ENCODE measurements at places on chromosomes 6 and 20.

- DNase-seq = no peak
These were observed 139.4 kb downstream of the TAF4 start for GRCh38 chr20:61926253-61926613.

GRCh38 chr6:4460586-4461475 lies 315.4 kb upstream of the CDYL start:
- DNase-seq = peak; percentile 60

DNA sequence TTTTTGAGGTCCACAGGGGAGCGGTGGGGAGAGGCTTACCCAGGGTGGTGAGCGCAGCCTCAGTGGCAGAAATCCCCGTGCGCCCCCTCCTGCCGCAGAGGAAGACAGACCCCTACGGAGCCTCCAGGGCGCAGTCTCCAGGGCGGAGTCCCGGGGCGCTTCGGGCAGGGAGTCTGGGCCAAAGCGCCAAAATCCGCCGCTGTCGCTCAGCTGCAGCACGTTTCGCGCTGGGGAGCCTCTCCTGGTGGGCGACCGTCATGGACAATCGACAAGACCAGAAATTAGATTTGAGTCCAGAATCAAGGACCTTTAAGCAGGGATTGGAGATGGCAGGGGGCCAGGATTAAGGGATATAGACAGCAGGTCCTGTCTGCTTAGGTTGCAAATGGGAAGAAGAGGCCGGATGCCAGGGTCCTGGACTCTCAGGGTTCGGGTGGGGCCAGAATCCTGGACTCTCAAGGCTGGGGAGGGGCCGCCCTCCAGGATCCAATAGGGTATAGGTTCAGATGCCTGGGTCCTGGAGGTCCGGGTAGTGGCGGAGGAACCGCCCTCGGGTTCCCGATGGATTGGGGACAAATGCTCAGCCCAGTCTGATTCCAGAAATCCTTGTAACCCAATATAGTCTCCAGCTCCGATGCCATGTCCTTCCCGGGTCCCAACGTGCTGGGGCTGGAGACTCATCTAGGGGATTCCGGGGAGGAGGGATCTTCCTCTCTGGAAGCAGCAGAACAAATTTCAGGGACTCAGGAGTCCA lies 7.9 kb upstream of the HLA-E start:
- no peak for DNase-seq

DNA sequence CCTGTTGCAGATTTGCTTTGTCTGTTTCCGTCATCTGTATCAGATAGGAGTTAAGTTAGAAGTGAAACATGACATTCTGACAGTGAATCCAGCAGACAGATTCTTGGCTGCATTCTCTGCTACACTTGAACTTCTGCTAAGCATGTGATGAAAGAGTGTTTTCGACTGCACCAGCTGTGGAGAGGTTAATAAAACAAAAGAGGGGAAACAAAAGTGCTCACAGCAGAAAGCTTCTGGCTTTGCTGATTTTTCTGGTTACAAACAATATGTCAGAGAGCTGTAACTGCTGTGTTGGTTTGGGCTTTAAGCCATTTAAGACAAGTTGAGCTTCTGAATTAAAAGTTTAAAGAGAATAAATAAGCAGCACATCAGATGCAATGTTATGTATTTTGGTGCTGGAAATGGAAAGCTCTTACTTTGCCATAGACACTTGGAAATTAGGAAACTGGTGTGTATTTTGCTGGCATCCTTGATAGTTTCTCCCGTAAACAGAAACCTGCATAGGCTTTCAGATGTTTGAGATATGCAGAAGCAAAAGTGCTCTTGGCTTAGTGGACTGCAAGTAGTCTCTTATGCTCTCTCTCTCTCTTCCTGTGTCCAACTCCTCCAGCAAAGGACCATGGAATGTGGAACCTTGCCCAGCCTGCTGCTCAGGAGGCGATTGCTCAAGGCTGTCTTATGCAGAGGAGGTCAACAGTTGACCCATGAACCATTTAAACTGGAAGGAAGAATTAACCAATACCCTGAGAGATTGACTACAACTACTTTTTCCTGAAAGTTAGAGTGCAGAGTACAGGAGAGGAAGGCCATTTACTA lies 104.9 kb downstream of the RPS12 start:
- peak; percentile 95 for DNase-seq
